ENCODE measurements at places on chromosomes 11 and 22.

- no peak for DNase-seq
These were observed 5.9 kb downstream of the IGSF9B start for GRCh38 chr11:133950874-133951326.

GRCh38 chr22:26671317-26672059 lies 14.1 kb downstream of the MIAT start:
- no peak for DNase-seq

GRCh38 chr11:75159151-75159953 lies 8.4 kb downstream of the SLCO2B1 start:
- no peak for DNase-seq

DNA sequence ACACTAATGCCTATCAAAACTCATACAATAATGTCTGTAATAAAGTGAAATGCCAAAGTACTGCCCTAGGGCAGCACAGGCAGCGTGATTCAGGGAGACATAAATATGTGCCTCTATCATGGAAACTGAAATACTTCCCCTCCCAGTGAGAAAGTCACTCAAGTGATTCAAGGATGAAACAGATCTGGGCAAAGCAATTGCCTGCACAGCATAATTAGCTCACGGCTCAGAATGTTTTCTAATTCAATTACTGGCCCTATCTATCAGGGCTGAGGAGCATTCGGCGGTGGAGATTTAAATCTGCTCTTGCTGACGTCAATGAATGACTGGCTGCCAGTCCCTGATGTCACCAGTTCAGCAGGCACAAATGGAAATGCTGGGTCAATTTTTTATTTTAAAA lies 27.7 kb upstream of the PPP2R1B start:
- DNase-seq = no peak

GRCh38 chr11:114256967-114257286 lies 39.3 kb upstream of the NNMT start:
- no peak for DNase-seq

GRCh38 chr11:60261014-60261413 lies 18.1 kb upstream of the MS4A4E start:
- DNase-seq = no peak
